ENCODE measurements at places on chromosomes 11 and 22.

DNA sequence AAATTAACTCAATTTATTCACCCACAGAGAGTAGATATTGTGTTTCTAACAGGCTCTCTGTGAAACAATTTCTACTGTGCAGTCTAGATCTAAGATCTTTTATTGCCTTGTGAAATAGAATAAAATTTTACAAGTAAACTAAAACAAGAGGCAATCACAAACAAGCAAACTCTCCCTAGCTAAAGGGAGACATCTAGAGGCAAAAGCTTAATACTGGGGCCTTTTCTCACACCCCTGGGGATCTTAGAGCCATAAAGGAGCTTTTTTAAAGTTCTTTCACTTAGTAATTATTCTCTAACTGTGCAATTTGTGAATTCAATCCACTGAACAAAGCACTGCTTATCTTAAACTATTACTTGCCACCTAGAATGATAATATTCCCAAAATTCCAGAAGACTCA, 19.7 kb downstream of the ALG9 start:
- DNase-seq = no peak

GRCh38 chr11:197741-198235, 4.9 kb downstream of the SCGB1C1 start:
- no peak for DNase-seq

DNA sequence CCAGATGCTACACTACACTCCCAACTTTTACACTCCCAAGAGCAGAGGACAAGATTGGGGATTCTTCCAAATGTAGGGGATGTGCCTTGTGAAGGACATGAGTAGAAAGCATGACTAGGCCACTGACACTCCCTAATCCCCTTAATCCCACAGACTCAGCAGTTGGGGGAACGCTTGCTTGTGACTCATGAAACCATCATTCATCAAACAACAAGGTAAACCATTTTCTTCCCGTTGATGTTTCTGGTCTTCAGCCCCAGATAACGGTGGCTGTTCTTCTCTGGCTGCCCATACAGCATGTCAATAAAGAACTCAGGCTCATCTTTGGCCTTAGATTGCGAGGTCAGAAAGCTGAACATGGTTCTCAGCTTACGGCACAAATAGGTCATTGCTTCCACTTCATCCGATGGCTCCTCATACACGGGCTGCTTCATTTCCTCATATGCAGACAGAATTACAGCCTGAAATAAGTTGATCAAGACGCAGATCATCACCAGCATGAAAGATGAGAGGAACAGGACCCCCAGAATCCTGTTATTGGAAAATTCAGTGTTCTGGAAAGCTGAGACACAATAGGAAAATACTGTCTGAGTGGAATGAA, 6.4 kb upstream of the CDPF1 start:
- no peak for DNase-seq

DNA sequence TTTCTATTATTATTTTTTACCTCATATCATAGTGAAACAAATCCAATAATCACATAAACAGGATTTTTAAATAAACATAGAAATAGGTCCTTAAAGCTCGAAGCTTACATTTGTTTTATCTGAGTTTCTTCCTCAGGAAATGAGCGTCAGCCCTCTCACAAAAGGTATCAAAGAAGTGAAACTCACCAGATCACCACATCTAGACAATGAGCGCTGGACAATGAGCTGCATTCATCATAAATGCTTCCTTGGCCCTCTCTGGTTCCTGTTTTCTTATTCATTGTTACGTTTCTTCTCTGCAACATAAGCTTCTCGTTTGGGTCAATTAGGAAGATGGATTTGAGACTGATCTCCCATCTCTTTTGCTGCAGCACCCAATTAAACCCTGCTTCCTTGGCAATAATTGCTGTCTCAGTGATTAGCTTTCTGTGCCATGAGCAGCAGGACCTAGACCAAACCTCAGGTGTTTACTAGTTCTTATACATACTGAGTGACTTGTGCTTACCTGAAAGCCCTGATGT, 649.9 kb upstream of the LUZP2 start:
- DNase-seq = no peak

DNA sequence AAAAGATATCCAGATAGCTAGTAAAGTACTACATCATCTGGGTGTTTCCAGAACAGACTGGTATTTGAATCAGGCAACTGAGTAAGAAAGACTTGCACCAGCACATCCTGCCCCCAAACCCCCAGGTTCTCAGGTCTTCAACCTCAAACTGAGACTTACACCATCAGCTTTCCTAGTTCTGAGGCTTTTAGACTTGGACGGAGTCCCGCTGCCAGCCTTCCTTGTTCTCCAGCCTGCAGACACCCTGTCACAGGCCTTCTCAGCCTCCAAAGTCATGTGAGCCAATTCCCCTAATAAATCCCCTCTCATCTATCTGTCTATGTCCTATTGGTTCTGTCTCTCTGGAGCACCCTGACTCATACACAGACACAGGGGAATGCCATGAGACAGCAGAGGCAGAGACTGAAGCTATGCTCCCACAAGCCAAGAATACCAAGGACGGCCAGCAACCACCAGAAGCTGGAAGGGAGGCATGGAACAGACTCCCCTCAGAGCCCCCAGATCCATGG, 10.9 kb downstream of the SMCO4 start:
- no peak for DNase-seq

DNA sequence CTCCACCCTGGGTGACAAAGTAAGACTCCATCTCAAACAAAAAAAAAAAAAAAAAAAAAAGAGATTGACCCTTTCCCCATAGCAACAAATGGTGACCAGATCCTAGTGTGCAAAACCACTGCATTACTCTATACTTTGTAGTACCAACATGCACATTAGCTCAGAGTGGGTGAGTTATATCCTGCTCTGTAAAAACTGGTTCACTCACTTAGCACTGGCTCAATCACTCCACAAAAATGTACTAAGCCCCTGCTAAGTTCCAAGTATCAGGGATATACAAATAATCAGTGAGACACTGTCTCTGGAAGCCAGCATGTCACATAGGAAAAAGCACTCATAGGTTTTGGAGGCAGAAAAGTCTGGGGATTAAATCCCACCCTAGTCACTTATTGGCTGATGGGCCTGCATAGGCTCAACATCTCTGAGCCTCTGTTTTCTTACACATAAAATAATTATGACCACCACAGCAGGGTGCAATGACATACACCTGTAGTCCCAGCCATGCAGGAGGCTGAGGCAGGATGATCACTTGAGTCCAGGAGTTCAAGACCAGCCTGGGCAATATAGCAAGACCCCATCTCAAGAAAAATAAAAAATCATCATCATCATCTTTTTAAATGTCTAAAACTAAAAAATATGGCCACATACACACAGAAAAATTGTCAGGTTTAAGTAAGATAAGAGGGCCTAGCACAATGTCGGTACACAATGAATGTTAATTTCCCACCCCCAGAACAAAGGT, 11.9 kb downstream of the FAM168A start:
- no peak for DNase-seq

- DNase-seq = no peak
These were observed 5.1 kb downstream of the MB start for GRCh38 chr22:35611891-35612576.

DNA sequence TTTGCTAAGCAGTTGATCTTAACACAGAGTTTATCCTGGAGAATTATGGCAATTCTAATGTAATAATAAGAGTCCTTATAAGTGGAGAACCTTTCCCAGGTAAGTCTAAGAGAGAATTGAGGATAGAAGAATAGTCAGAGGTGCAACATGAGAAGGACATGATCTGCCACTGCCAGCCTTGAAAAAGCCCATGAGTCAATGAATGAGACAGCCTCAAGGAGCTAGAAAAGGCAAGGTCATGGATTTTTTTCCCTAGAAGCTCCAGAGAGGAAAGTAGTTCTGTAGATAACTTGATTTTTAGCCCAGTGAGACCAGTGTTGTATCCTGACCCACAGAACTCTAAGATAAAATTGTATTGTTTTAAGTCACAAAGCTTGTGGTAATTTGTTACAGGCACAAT, 16.9 kb downstream of the MS4A6A start:
- DNase-seq = no peak

GRCh38 chr22:11598492-11599440, 3929.2 kb upstream of the OR11H1 start:
- no peak for DNase-seq

GRCh38 chr22:22870577-22871404, 16.8 kb upstream of the IGLL5 start:
- no peak for DNase-seq

- DNase-seq = no peak
These were observed 192.3 kb upstream of the C11orf87 start for GRCh38 chr11:109229682-109230081.

- no peak for DNase-seq
These were observed 2.6 kb upstream of the INSC start for GRCh38 chr11:15112131-15112541.

GRCh38 chr11:126257764-126258163, 10.9 kb downstream of the SRPRA start:
- no peak for DNase-seq

- DNase-seq = no peak
These were observed 41.8 kb upstream of the DLAT start for GRCh38 chr11:111983187-111983986.

DNA sequence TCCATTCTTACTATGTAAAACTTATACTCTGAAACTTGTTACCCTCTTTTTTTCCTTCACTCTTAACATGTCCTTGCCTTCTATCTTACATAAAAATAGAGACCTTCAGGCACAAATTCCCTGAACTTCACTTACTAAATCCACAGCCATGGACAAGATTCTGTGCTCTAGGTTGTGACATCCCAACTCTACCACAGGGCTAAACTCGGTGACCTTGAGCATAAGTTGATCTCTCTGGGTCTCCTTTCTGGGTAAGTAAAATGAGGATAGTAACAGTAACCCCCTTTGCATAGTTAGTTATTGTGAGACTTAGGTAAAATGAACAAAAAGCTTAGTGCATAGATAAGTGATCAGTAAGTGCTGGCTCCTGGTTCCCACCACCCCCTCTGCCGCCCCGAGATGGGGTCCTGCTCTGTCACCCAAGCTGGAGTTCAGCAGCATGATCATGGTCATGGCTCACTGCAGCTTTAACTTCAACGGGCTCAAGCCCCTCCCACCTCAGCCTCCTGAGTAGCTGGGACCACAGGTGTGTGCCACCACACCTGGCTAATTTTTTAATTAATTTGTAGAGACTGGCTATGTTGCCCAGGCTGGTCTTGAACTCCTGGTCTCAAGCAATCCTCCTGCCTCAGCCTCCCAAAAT, 20.1 kb downstream of the C11orf58 start:
- DNase-seq = no peak

GRCh38 chr11:128956401-128957201, 13.9 kb upstream of the TP53AIP1 start:
- peak; percentile 80 for DNase-seq

- DNase-seq = no peak
These were observed 31.7 kb downstream of the FAM181B start for GRCh38 chr11:82701847-82702520.

GRCh38 chr11:43936076-43936475, 6.4 kb upstream of the C11orf96 start:
- DNase-seq = no peak

GRCh38 chr11:97567801-97568200, 1178.0 kb downstream of the JRKL start:
- no peak for DNase-seq

- DNase-seq = no peak
These were observed 154.2 kb downstream of the CEP164 start for GRCh38 chr11:117481885-117482284.

- DNase-seq = no peak
These were observed 370.8 kb downstream of the CTTN start for GRCh38 chr11:70769106-70769505.

- DNase-seq = no peak
These were observed 157.1 kb downstream of the CADM1 start for GRCh38 chr11:115347106-115347505.

DNA sequence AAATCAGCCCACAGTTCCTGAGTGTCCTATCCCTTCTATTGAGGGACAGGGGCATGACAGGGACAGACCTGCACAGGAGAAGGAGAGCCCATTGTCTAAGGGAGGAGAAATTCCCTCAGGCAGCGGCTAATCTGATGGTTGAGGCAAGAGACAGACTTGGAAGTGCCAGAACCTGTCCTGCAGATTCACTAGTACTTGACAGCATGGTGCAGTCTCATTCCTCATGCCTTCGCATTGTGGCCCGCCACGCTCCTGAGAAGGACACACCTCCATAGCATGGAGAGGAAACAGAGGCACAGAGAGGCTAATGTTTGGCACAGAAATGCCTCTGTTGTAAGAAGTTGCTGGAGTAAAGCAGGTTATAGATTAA, 3.2 kb downstream of the P2RY6 start:
- no peak for DNase-seq

GRCh38 chr11:46363031-46363407, 15.8 kb downstream of the DGKZ start:
- DNase-seq = no peak

GRCh38 chr22:40345271-40345670, 1.0 kb upstream of the ADSL start:
- no peak for DNase-seq

- DNase-seq = no peak
These were observed 4.4 kb downstream of the NAALADL1 start for GRCh38 chr11:65053827-65054508.

- no peak for DNase-seq
These were observed 3.6 kb downstream of the C11orf86 start for GRCh38 chr11:66978717-66979116.

GRCh38 chr11:115083144-115083806, 404.9 kb downstream of the NXPE2 start:
- DNase-seq = no peak

DNA sequence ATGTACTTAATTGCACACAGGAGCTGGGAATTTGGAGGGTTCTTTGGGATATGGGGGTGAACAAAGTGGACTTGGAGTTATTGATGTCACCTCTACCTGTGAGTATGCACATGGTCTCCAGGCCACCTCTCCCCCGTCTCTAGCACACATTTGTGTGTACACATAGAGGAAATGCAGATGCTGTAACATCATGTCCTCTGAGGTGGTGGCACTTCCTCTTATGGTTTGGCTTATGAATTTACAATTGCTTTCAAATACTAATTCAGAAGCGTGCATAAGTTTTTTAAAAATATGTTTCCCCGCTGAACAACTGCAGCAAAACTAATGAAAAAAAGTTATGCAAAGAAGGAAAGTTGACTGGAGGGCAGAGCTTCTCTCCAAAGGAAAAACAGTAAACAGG, 152.0 kb upstream of the TENM4 start:
- DNase-seq = no peak

DNA sequence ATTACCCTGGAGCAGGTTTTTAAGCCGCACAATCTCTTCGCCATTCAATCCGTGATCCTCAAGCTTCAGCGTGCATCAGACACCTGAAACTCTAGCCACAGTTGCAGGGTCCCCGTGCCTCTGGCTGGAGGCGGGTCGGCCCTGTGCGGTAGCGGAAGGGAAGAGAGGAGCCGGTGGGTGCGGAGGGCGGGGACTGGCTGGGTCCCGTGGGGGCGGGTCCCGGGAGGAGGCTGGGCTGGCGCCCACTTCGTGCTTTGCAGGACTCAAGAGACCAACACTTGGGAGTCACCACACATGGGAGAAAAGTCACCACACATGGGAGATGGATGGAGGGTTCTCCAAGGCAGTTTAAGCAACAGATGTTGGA, 772 bp downstream of the C22orf15 start:
- no peak for DNase-seq

DNA sequence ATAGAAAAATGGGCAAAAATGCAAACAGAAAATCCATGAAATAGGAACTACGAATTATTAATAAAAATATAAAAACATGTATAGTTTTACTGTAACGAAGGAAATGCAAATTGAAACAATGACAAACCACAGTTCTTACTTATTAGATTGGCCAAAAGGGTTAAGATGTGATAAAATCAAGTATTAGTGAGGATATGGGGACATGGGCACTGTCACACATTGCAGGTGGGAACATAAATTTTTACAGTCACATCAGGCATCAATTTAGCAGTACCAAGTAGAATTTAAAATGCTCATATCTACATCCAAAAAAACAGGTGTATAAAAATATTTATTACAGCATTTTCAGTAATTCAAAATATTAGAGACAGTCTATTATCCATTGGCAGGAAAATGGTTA, 353.2 kb upstream of the API5 start:
- DNase-seq = no peak
